ENCODE measurements at places on chromosomes 1 and 21.

DNA sequence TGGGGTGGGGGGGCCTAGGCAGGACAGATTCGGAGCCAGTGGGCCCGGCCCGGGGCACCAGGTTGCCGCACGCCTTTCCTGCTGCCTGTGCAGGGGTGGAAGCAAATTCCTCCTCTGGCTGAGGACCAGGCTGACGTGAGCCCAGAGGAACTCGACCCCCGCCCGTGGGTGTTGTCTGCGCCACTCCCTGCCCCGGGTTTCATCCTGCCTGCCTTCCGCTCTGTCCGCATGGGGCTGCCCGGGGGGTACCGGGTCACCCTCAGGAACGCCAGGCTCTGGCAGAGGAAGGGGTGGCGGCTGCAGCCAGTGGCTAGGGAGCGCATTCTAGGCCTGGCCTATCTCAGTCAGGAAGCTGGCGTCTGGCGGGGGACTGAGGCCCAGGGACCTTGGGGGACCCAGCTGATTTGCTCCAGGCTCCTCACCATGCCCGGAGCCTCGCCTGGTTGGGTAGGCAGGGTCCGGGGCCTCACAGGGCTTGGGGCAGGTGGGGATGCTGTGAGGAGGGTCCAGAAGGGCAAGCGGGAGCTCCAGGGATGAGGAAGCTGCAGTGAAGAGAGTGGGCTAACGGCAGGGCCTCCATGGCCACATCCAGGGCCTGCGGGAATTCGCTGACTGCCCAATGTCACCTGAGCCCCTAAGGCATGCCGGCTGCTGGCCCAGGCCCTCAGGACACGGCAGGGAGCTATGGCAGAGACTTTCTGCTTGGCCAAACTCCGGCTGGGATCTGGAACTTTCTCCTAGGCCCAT is 2.4 kb upstream of the IBA57 start:
- no peak for DNase-seq

GRCh38 chr1:8381618-8382017 is 63.7 kb downstream of the SLC45A1 start:
- no peak for DNase-seq

DNA sequence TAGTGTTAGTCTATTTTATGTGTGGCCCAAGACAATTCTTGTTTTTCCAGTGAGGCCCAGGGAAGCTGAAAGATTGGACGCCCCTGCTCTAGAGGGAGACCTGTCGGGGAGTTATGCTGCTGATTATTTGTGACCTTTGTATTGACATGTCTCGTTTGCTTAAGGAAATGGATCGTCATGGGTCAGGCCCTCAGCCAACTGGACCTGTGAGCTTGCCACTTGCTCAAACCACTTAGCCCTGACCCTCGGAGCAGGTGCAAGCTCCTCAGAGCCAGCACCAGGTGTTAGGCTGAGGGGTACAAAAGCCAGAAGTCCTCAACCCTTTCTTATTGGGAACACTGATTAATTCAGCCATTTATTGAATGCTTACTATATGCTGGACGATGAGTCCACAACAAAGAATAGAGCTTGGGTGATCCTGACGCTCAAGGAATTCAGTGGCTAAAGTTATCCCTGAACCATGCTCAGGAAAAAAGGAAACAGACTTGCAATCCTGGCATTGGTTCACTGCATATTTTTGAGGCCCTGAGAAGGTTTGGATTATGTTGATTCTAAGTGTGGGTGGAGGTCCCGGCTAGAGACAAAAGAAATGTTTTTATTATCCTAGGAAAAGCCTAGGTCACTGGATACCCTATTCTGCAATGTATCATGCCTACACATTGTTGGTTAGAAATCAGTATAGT is 19.0 kb downstream of the TGFB2 start:
- no peak for DNase-seq

DNA sequence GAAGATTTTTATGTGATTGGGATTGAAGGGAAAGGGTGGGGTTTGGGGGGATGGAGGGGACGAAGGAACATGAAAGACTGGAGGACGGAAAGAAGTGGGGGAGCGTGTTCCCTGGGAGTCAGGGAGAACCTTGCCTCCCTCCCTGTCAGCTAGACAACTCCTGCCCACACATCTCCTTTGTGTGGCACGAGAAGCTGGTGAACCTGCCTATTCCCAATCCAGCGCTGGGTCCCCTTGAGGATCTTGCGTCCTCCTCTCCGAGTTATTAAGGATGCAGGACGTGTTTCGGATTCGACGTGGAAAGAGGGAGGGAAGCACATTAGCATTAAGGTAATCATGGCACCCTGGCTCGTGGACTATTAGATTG is 1.4 kb downstream of the LRRC7 start:
- no peak for DNase-seq

GRCh38 chr1:68594851-68595250 is 98.0 kb upstream of the DEPDC1 start:
- no peak for DNase-seq

- DNase-seq = no peak
Observed at GRCh38 chr1:1110561-1110971, 5.3 kb downstream of the C1orf159 start.

- DNase-seq = no peak
Observed at GRCh38 chr1:55833529-55834091, 618.4 kb upstream of the USP24 start.

DNA sequence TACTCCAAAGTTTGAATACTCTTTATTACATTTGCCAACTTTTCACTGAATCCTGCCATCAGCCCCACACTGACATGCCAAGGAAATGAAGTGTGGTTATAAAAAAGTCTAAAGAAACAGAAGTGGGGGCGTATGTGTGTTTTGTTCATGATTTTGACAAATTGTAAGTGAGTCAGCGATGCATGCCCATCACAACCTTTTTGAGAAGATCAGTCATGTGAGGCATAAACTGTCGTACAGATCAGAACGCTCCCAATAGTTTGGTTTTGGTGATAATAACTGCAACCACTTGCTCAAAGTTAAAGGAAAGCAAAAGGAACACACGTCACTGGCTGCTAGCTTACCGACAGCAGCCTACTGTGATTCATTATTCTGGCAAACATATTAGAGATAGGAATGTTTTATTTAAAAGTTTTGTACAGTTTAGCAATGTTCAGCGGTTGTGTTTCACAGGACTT is 95.6 kb downstream of the RGS2 start:
- DNase-seq = no peak

- DNase-seq = no peak
Observed at GRCh38 chr1:54714881-54715492, 674 bp upstream of the TTC4 start.

DNA sequence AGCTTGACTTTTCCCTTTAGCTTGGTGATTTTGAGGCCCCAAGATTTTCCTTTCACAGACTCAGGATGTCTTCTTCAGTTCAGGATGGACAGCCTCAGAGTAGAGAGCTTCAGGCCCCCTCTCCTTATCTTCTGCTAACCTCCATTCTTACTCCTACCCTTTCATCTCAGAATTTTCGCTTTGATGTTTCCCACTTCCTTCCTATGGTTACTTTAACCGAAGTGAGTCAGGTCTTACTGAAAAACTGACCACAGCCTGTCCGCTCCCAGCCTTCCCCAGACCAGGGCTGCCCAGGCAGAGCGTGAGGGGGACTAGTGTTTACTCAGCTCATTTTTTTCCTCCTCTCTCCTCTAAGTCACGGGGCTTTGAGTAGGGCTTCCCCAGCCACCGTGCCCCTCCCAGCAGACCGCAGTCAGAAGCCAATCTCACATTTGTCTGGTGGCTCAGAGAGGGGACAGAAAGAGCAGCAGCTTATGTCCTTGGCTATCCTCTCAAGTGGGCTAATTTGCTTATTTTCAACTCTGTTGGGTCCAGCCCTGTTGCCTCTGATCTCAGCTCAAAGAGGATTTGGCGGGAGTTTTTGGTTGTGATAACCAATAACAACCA is 4.2 kb upstream of the IL19 start:
- DNase-seq = no peak

DNA sequence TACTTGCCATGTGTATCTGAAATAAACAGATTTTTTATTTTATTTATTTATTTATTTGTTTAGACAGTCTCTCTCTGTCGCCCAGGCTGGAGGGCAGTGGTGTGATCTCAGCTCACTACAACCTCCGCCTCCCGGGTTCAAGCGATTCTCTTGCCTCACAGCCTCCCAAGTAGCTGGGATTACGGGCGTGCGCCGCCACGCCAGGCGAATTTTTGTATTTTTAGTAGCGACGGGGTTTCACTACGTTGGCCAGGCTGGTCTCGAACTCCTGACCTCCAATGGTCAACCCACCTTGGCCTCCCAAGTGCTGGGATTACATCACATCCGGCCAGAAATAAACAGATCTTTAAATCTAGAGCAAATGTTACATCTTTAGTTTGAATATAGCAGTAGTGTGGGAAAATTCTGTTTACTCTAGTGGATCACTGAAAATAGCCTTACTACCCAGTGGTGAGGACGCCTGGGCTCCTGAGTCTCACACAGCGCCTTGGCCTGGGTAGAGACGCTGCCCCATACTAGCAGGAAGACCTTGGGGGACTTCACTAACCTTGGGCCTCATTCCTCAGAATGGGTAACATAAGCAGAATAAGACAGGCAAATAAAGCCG is 709 bp downstream of the GART start:
- no peak for DNase-seq

GRCh38 chr1:82921759-82922158 is 1077.2 kb downstream of the TTLL7 start:
- DNase-seq = no peak

DNA sequence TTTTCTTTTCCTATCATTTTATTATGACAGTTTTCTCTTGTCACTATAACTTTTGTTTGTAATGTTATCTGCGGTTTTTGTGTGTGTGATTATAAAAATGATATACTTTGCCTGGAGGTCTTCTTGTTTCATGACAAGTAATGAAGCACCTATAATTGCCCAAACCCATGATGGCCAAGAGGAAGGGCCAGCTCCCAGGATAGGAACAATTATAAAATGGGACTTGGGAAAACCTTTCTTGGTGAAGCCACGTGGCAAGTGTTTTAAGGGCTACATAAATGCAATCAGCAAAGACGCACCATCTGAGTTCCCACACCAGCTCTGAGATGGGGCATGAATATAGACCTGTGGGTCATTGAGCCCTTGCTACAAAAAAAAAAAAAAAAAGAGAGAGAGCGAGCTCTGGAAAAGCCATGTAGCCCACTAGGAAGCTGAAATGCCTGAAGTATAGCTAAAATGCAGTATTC is 462.6 kb upstream of the RUNX1 start:
- DNase-seq = no peak

DNA sequence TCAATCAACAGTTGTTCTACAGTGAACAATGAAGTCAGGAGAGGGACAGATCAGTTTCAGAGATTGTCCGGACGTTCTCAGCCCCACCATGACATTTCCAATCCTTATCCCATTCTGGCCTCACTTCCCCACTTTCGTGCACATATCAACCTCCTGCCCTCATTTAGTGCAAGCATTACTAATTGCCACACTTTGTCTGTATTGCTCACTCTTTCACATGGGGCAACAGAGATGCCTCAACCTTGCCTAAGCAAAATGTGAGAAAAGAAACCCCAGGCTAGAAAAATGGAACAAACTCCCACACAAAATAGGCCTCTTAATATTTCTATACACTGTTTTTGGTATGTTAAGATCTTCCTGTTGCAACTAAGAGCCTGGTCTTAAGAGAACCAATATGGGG is 8.9 kb upstream of the RGS1 start:
- no peak for DNase-seq

DNA sequence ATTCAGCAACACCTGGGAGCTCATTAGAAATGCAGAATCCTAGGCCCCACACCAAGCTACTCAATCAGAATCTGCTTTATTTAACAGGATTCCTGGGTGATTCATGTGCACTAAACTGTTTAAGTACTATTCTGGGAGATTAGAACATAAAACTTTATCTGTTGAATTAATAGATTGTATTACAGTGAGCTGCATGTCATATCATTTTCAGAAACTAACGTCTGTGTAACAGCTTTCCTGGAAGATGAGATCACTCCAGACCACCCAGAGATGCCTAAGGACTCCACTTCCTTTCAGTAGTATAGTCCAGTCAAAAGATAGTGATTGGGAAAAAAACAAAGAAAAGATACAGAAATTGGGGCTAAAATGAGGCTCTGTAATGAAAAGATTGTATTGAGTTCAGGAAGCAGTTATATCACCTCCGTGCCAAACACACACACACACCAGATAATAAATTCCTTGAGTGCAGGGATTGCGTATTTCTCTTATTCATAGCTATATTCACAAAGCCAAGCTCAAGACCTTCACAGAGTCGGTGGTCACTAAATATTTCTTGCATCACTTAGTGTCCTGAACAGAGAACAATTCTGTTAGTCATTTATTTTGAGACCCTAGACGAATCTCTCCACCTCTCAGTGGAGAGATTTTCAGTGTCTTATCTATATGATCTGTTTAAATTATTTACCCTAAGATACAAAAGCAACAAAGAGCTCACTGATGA is 178.2 kb downstream of the DSCAM start:
- DNase-seq = no peak

- no peak for DNase-seq
Observed at GRCh38 chr21:32779983-32780382, 8.4 kb upstream of the PAXBP1 start.

- DNase-seq = no peak
Observed at GRCh38 chr1:226695335-226695900, 43.7 kb downstream of the ITPKB start.

GRCh38 chr1:119139857-119140176 is 636 bp downstream of the WARS2 start:
- no peak for DNase-seq

GRCh38 chr1:6243053-6243834 is 735 bp upstream of the HES3 start:
- no peak for DNase-seq

GRCh38 chr1:119320100-119320499 is 48.5 kb upstream of the HAO2 start:
- no peak for DNase-seq

- no peak for DNase-seq
Observed at GRCh38 chr1:220221269-220221668, 51.0 kb downstream of the RAB3GAP2 start.

DNA sequence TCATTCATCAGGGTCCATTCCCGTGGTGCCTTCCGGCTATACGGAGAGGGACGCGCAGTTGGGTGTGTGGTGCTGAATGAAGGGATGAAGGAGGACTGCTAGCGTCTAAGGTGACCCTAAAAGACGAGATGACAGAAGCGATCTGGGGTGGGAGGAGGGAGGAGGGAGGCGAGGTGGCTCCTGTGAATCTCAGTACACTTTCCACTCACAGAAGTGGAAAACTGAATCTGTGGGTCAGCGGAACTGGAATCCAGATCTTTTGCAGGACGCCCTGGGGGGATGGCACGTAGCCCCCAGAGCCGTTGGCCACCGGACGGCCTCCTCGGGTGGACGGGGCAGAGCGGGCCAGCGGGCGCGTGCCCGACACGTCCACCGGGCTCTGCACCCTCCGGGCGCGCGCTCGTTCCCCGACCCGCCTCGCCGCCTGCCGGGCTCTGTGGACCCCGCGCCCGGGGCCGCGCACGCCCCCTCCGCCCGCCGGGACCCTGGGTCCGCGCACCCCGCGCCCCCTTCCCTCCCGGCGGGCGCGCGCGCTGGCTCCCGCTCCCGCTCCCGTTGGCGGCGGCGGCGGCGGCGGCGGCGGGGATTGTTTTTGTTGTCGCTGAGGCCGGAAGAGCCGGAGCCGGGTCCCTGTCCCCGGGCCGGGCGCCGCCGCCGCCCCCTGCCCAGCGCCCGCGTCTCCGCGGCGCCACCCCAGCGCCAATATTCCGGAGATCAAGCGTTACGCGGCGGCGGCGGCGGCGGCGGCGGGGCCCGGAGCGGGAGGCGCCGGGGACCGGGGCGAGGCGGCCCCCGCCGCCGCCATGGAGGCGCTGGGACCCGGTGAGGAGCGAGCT is at the start of gene AGO4:
Gene AGO4, plus strand, starts transcription at position 403 of the 836 bp plus-strand sequence. Its CDS starts 401 bp downstream, at position 804.
- no peak for DNase-seq
